ENCODE measurements at places on chromosomes 1 and 21. TPM values are rescaled to one million over a fixed set of nuclear protein-coding genes. Genes with fewer than 3 reads are reported as not detected.

DNA sequence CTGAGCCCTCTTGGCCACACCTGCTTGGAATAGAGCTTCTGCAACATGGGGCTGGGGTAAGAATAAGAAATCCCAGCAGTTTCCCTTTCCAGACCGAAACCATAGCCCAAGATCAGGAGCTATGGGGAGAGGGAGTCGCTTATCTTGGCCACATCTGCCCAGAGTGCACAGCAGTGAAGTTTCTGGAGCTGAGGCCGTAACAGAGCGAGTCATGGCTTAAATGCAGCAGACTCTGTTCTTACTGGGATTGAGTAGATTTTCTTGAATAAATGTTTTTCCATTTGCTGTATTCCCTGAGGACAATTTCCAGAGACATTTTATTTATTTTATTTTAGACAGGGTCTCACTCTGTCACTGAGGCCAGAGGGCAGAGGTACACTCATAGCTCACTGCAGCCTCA is 33.5 kb downstream of the CFAP57 start:
- no peaks in the 10 kb centered on the region for H3K36me3 ChIP-seq
- DNase-seq = no peak

- H3K27ac ChIP-seq = no peak overlapping the region
- H3K4me1 ChIP-seq = no peaks in the 10 kb centered on the region
- DNase-seq = no peak
Measured at GRCh38 chr1:48947761-48948537, 171.3 kb upstream of the BEND5 start.

- no peaks in the 10 kb centered on the region for H3K4me1 ChIP-seq
- peaks cover 10% of the 10 kb centered on the region for H3K27me3 ChIP-seq
- DNase-seq = no peak
- no peak overlapping the region for H3K27ac ChIP-seq
- H3K36me3 ChIP-seq = no peaks in the 10 kb centered on the region
Measured at GRCh38 chr1:53349968-53350852, 22.3 kb upstream of the LRP8 start.

DNA sequence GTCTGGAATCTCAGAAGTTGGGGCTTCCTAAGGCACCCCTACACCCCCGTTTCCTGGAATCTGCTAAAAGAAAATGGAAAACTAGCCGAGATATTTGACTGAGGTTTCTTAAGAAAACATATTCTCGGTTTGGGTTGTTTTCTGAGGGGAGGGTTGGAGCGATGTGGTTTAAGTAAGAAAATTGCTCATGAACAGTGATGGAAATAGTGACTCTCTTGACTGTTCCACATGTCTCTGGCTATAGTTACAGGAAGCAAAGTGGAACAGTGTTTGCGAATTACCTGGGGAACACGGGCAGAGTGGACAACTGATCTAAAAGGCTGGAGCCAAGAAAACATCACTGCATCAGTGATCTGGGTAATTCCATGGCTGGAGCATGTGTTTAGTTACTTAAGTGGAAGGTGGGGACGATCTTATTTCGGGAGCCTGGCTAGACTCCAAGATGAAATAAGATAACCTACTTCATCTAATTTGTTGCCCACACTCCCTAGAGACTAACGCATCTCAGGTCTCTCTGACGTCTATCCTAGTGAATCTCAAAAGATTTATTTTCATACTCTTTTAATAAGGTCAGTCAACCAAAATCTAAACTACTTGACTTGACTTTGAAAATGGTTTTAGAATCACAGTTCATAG is 92.4 kb downstream of the KCNJ15 start:
- H3K4me1 ChIP-seq = peaks cover 45% of the 10 kb centered on the region
- peak overlapping the region; percentile 97 for H3K27ac ChIP-seq
- no peaks in the 10 kb centered on the region for H3K27me3 ChIP-seq
- peak overlapping the region; percentile 7 for H3K4me3 ChIP-seq

DNA sequence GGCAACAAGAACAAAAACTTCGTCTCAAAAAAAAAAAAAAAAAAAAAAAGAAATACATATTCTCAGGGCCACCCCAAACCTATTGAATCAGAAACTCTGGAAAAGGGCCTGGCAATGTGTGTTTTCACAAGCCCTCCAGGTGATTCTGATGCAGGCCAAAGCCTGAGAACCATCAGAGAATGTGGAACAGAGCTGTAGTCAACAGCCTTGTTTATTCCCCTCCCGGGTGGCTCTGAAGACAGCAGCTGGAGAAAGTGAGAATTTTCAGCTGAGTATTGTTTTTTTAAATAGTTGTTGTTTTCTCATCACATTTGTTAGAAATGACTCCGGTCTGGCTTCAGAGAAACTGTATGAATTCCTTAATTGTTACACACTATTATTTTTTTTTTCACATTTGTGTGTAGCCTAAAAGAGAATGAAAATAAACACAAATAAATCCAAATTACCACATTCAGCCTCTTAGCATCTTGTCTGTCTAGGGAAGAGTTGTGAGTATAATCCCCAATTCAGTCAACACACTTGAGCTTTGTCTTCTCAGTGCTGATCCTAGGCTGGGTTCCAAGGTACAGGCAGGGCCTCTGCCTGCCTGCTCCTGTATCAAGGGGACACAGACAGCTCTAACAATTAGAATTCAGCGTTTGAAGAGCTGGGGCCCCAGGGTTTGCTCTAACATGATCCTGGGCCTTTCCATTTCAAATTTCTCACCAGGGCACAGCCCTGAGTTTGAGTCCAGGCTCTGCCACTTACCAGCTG is 6.6 kb upstream of the AZIN2 start:
- no peak overlapping the region for H3K4me3 ChIP-seq
- no peaks in the 10 kb centered on the region for H3K4me1 ChIP-seq
- peak; percentile 5 for DNase-seq

DNA sequence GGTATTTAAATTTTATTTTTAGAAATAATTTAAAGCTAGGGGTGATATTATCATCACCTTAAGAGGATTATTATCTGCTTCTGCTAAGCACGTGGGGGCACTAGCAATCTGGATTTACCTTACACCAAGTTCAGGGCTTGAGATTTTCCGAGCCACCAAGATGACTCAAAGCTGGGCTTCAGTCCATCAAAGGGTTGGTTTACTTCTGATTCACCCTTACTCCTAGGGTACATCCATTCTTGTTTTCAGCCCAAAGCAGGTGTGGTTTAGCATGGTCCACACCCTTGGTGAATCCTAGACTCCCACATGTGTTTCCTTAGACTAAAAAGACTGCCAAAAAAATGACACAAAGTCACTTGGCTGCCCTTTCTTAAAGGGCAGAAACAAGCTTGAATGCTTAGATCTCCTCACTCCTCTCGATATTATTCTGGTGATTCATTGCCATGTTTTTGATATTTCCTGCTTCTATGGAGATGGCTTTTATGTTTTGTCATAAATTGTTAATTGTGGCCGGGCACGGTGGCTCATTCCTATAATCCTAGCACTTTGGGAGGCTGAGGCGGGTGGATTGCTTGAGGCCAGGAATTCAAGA is 9.8 kb upstream of the PRSS38 start:
- no peaks in the 10 kb centered on the region for H3K36me3 ChIP-seq
- H3K4me3 ChIP-seq = no peak overlapping the region
- peak; percentile 87 for DNase-seq

GRCh38 chr1:61797045-61797755 is 54.9 kb downstream of the PATJ start:
- no peak overlapping the region for H3K4me3 ChIP-seq
- H3K36me3 ChIP-seq = no peaks in the 10 kb centered on the region
- H3K27me3 ChIP-seq = no peaks in the 10 kb centered on the region
- no peaks in the 10 kb centered on the region for H3K4me1 ChIP-seq
- no peak overlapping the region for H3K27ac ChIP-seq

DNA sequence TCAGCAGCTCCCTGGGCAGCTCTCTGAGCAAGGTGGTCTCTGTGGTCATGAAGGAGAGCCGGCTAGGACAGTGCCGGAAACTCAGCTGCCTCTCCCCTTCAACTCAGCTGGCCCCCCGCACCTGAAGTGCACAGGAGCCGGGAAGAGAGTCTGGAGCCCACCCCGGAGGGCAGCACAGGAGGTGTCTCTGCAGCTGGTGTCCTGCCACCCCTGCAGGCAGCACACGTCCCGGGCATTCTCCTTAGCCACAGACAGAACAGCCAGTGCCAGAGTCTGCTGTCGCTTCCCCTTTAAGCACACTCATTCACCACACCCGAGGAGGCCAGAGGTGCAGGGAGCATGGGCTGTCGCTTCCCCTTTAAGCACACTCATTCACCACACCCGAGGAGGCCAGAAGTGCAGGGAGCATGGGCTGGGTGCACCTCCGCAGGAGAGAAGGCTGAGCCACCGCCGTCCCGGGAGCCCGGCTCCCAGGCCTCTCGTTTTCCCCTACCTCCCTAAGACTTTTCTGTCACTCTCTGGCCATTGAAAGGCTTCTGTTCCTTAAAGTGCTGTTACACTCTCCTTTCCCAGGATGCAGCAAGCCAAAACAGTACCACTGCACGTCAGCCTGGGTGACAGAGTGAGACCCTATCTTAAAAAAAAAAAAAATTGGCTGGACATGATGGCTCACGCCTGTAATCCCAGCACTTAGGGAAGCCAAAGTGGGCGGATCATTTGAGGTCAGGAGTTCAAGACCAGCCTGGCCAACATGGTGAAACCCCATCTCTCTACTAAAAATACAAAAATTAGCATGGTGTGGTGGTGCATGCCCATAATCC is 16.9 kb upstream of the SAMD11 start:
- H3K27ac ChIP-seq = no peak overlapping the region
- H3K36me3 ChIP-seq = no peaks in the 10 kb centered on the region
- H3K4me1 ChIP-seq = peaks cover 25% of the 10 kb centered on the region
- peak; percentile 97 for DNase-seq
- no peaks in the 10 kb centered on the region for H3K27me3 ChIP-seq

DNA sequence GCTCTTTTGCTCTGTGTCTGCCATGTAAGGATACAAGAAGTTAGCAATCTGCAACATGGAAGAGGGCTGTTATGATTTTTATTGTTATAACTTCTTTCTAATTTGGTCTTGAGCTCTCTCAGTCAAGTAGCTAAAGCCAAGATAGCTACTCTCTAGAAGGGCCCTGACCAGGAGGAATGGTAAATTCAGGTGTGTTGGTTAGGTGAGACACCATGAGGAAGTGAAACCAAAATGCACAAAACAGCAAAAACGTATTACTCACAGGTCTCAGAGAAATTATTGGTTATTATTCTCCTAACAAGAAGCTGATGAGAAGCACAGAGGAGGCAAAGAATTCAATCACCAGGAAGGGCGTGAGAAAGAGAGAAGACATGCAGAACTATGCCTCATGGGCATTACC is 51.8 kb upstream of the INSL5 start:
- no peaks in the 10 kb centered on the region for H3K27me3 ChIP-seq
- no peaks in the 10 kb centered on the region for H3K4me1 ChIP-seq
- DNase-seq = no peak
- no peak overlapping the region for H3K4me3 ChIP-seq

GRCh38 chr1:21924503-21925005 is 12.6 kb downstream of the HSPG2 start:
- peaks cover 75% of the 10 kb centered on the region for H3K4me1 ChIP-seq
- H3K4me3 ChIP-seq = no peak overlapping the region
- peaks cover 36% of the 10 kb centered on the region for H3K36me3 ChIP-seq
- DNase-seq = peak; percentile 60

- H3K4me1 ChIP-seq = no peaks in the 10 kb centered on the region
- no peak for DNase-seq
Measured at GRCh38 chr1:34380526-34381124, 203.9 kb downstream of the C1orf94 start.

GRCh38 chr21:29717659-29718058 is 222.1 kb downstream of the GRIK1 start:
- no peak overlapping the region for H3K27ac ChIP-seq
- H3K4me3 ChIP-seq = no peak overlapping the region
- H3K36me3 ChIP-seq = no peaks in the 10 kb centered on the region
- no peak for DNase-seq
- peaks cover 6% of the 10 kb centered on the region for H3K27me3 ChIP-seq
- no peaks in the 10 kb centered on the region for H3K4me1 ChIP-seq

GRCh38 chr1:19776287-19776686 is 23.4 kb downstream of the TMCO4 start:
- peaks cover 18% of the 10 kb centered on the region for H3K36me3 ChIP-seq
- H3K4me1 ChIP-seq = peaks cover 4% of the 10 kb centered on the region
- H3K4me3 ChIP-seq = no peak overlapping the region
- H3K27ac ChIP-seq = no peak overlapping the region
- H3K27me3 ChIP-seq = no peaks in the 10 kb centered on the region
- no peak for DNase-seq

GRCh38 chr1:230403442-230403841 is 22.7 kb downstream of the PGBD5 start:
- no peaks in the 10 kb centered on the region for H3K36me3 ChIP-seq
- no peaks in the 10 kb centered on the region for H3K4me1 ChIP-seq
- H3K27me3 ChIP-seq = no peaks in the 10 kb centered on the region
- H3K4me3 ChIP-seq = no peak overlapping the region

DNA sequence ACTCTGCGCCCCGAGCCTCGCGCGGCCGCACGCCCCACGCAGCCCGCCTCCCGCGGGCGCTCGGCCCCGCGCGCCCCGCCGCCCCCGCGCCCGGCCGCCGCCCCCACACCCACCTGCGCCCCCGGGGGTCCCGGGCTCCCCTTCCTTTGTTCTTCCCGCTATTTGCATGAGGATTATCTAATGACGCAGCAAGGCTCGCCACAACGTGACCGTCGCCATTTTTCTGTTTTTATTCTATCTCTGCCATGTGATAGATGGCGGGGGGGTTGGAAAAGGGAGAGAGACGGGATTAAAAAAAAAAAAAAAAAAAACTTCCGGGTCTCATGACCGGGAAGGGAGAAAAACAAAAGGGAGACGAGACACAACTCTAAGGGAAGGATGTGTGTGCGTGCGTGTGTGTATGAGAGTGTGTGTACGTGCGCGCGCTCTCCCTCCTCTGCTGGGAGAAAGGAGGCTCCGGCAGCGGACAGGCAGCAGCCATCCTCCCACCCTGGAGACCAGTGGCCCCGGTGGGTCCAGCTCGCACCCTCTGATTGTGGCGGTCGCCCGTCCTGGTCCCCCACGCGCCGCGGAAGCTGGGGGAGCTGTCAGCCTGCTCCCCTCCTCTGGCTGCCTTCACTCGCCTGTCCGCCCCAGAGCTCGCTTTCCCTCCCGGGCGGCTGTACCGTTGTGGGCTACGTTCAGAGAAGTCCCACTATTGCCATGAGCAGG is 80.4 kb upstream of the AK4 start:
- no peaks in the 10 kb centered on the region for H3K36me3 ChIP-seq
- H3K27me3 ChIP-seq = peaks cover 22% of the 10 kb centered on the region
- H3K4me3 ChIP-seq = peak overlapping the region; percentile 79
- peak overlapping the region; percentile 55 for H3K27ac ChIP-seq

DNA sequence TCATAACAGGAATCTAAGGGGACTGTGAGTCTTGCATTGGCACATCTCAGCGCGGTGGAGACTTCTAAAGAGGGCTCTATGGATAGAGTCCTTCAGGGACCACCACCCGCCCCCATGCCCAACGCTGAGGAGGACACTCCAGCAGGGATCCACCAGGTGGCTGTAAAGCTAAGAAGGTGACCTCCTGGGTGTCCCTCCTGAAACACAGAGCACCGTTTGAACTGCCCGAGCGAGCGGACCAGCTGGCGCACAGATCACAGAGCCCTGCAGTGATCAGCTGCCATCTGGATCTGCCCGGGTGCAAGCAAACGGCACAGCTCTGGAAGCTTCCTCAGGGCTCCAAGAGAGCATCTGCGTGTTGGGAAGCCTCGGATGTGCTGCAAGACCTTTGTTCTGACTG is 51.3 kb upstream of the LYST start:
- peak overlapping the region; percentile 95 for H3K27ac ChIP-seq
- H3K36me3 ChIP-seq = no peaks in the 10 kb centered on the region
- H3K4me1 ChIP-seq = peaks cover 51% of the 10 kb centered on the region
- no peaks in the 10 kb centered on the region for H3K27me3 ChIP-seq
- no peak overlapping the region for H3K4me3 ChIP-seq

The ESPN gene
- total RNA-seq = not detected

The CDC7 gene
- 2.9 TPM for total RNA-seq

The TRIM67 gene
- total RNA-seq = 0.29 TPM

The KIAA0319L gene
- 44.9 TPM for total RNA-seq

The TMEM52 gene
- not detected for total RNA-seq

The OLIG2 gene
- total RNA-seq = not detected

The GPR25 gene
- not detected for total RNA-seq

The SARS1 gene
- total RNA-seq = 392 TPM

The GBP5 gene
- total RNA-seq = under 0.01 TPM

The LCE2C gene
- not detected for total RNA-seq

The IL10 gene
- total RNA-seq = not detected
